ENCODE measurements at places on chromosomes 5 and 9.

DNA sequence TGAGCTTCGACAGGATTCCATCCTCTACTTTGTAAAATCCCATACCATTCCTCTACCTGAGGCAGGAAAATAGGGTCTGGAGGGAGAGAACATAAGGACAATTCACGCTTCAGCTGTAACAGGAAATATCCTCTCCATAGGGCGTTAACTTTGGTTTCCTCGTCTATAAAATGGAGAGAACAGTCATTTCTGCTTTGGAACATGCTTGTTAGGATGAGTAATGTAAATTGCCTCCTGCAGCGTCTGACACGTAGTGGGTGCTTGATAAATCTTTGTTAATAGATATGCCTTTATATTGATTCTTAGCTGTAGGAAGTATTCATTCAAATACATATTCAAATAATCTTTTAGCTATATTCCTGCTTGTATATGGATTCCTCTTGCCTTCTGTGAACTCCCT is 711 bp upstream of the SUB1 start:
- no peak for DNase-seq

DNA sequence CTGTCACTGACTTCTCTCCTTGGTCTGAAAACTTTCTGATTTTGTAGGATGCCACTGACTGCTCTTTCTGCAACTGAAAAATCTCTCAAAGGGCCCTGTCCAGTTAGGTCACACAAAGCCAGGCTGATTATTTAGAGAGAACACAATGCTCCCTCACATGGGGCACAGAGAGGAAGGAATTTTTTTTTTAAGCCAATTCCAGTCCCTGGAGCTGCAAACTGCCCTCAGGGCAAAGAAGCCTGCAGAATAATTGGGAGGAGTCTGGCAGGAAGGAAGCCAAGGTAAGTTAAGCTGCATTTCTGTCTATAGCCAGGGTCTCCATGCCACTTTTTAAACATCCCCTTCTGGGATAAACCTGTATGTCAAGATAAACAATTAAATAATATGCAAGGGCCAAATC is 305.5 kb downstream of the ZSWIM6 start:
- no peak for DNase-seq

- DNase-seq, result no peak
These were observed 343.1 kb downstream of the CTNND2 start for GRCh38 chr5:11560915-11561697.

DNA sequence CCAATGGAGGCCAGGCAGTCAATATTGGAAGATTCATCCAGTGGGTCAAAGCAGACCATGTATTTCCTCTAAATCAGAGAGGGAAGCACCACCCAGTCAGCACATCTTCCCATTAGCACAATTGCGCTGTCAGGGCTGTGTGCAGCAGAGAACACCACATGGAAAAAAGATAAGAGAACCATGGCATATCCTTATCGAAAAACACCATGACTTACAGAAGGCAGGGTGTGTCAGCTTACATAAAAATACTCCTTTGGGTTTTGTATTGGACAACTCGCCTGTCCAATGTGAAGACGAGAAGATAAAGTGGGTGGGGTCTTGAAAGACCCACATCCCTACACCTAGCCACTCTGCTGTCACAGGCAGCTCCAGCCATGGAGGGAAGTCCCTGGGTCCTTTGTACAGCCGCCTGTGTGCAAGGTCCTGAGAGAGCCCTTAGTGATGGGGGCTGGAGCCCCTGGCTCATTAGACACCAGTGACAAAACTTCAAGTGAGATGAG is 71.9 kb upstream of the SPATA31E1 start:
- no peak for DNase-seq

GRCh38 chr9:121222524-121223171 is 21.0 kb upstream of the RAB14 start:
- peak; percentile 55 for DNase-seq

DNA sequence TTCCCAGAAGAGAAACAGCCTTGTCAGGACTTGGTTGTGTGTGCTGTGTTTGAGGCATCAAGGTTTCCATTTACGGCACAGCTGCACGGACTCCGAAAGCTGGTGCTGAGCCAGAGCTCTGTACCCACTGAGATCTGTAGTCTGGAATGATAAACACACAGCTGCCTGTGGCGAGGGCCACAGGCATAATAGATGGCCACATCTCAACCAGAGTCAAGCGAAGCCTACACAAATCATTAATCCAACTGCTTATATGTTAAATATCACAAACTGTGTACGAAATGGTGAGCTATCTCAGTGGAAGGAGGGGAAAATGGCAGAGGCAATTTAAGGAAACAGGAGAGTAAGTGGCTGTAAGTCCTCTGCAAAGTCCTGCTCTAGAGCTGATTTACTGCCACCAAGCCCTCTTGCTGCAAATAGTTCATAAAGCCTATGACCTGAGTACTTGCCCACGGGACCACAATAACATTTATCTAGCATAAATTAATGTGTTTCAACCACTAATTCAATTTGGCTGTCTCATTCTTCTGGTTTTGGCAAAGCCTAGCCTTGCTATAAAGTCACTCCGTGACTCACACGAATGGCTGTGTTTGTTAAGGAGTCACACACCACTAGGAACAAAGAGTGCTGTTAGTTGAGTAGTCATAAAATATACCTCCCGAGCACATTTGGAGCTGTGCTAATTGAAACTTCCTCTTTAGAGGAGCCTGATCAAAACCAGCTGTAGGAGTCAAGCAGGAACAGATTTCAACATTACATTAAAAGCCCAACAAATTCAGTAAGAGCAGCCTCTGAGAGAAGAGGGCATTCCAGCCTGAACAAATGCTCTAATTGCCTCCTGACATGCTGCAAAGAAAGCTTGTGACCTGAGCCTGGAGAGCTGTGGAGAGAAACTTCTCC is 738.6 kb upstream of the ZNF608 start:
- DNase-seq, result peak; percentile 100

DNA sequence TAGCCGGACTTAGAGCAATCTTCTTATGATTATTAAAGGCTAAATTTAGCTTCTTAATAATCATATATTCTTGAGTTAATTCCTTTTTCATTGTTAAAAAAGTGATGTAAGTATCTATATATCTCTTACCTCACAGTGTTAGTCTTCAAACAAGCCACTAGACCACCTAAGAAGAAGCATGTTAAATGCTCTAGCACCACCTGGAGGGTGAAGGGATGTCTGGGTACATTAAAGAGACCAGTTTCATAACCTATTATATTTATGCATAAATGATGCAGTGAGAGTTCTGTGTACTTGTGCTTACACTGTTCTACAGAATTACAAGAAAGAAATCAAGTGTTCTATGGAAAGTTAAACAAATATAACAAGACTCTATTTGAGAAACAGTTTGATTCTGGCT is 55.9 kb upstream of the SLCO6A1 start:
- DNase-seq, result peak; percentile 19

DNA sequence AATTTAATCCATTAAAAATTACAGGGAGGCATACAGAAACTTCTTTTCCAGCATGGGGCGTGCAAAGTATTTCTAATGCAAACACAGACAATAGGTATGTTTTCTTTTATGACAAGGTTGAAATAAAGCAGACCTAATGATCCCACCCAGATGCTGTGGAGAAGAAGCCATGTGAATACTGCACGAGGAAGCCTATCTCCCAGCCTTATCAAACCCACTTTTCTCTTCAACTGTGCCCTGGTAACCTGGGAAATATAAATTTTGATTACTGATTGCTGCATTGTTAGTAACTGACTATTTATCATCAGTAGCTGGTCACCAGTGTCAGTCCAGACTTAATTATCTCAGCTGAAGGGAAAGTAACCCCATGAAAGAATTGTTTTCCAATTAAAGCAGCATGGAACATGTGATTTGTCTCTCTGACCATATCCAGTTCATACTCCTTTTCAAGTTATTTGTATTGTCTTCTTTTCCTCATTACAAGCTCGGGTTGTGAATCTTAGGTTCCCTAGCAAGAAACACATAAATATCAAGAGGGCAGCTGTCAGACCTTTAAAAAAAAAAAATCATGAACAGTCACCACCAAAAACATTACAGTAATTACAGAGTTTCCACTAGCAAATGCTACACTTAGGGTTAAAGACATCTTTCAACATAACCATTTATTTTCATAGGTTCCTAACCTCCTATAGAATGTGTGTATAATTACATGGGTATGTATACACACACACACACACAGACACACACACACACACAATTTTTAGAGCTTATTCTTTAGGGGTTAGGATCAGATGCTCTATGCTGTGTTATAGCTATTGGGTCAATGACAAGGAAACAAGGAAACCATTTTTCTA is 50.3 kb downstream of the SEMA6A start:
- DNase-seq, result no peak

DNA sequence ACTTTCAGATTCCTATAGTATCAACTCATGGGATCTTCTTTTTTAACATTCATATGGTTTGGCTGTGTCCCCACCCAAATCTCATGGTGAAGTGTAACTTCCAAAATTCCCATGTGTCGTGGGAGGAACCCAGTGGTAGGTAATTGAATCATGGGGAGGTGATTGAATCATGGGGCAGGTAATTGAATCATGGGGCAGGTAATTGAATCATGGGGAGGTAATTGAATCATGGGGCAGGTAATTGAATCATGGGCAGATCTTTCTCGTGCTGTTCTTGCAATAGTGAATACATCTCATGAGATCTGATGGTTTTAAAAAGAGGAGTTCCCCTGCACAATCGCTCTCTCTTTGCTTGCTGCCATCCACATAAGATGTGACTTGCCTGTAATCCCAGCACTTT is 21.8 kb upstream of the AGGF1 start:
- DNase-seq, result no peak

DNA sequence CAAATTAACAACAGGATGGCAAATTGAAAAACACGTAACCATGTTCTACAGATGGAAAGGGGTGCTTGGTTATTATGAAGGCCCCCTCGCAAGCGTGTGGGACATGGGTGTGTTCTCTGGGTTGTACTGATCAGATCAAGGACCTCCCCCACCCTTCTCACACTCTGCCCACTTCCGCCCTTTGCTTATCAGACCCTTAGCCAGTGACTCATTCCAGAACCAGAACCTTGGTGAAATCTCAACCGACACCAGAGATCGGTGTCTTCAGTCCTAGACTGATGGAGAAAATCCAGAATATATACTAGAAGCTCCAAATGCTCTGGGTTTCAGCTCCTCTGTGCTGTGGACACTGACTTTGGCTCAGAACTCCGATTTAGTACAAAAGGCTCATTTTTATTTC is 64.9 kb downstream of the PTTG1 start:
- DNase-seq, result no peak

- DNase-seq, result no peak
These were observed 2.4 kb upstream of the STOM start for GRCh38 chr9:121372239-121373010.

DNA sequence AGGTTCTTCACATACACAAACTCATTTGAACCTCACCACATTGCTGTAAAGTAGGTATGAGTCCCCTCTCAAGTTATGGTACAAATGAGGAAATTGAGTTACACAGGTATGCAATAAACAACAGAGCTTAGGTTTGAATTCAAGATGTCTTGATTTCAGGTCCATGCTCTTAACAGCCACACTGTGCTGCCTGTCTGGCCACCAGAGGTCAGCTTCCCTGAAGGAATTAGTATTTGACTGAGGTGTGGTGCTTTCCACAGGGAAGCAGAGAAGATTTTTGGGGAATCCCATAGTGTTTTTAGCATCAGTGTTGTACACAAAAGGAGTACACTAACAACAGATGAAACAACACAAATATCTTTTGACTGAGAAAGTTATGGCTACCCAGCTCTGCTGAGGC is 94.4 kb upstream of the ITGA1 start:
- peak; percentile 44 for DNase-seq

DNA sequence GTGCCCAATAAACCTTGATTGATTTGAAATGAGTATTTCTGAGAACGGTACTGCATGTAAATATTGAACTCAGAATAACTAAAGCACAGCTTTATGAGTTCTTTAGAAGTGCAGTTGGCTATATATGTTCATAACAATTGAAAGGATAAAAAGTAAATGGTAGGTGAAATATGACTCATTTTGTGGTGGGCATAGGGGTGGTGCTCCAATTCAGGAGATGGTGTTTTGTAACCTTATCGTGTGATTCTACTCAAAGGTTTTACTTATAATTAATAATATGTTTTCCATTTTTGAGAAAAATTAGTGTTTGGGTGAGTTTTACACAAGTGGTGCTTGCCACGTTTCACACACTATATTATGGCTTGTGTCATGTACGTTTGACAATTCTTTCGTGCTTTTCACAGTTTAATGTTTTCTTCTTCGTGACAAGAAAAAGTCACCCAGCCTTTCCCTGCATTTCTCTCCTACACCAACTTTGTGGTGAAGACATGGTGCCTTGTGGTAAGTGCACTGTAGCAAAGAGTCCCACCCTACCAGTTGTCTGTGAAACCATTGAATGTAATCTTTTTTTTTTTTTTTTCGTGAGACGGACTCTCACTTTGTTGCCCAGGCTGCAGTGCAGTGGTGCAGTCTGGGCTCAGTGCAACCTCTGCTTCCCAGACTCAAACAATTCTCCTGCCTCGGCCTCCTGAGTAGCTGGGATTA is 492.5 kb upstream of the SGCD start:
- no peak for DNase-seq

GRCh38 chr5:146041180-146041789 is 64.1 kb downstream of the PLAC8L1 start:
- DNase-seq, result peak; percentile 7

DNA sequence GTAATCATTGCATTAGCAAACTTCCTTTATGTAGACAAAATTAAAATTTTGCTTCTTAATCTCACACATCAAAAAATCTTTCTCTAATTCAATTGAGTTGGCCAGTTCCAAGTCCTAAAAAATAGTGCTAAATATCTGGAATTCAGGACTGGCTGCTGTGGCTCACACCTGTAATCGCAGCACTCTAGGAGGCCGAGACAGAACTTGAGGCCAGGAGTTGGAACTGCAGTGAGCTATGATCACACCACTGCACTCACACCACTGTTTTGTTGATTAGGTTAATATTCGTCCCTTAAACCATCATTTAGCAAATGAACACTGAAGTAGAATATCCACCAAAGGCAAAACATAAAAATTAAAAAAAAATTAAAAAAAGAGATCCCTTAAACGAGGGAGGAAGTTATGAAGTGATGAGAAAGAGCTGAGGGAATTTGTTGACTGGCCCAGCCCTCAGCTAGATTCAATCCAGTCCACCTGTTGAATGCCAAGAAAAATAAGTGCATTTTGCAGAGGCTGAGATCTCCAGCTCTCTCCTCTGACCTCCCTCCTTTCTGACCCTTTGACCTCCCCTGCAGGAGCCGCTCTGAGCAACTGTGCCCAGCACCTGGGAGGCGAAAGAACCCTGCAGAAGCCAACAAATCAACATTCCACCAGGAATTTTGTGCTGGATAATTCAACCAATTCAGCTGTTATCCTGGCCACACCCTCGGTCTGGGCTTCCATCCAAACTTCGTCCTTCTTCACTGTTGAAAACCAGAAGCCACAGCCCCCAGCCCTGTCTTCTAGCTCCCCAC is 96.8 kb downstream of the OR2K2 start:
- DNase-seq, result peak; percentile 72

Measured in LHCN-M2 (cell line).